Lung (tissue), 17 donors: ENCODE measurements at places on chromosomes 2 and 18. TPM values are rescaled to one million over a fixed set of nuclear protein-coding genes. Genes with fewer than 3 reads are reported as not detected.

GRCh38 chr18:44654573-44654972 lies 26.1 kb upstream of the SETBP1 start:
- DNase-seq, result peak; percentile 13

GRCh38 chr2:98895901-98896300 lies 40.1 kb downstream of the CRACDL start:
- no peak for DNase-seq

DNA sequence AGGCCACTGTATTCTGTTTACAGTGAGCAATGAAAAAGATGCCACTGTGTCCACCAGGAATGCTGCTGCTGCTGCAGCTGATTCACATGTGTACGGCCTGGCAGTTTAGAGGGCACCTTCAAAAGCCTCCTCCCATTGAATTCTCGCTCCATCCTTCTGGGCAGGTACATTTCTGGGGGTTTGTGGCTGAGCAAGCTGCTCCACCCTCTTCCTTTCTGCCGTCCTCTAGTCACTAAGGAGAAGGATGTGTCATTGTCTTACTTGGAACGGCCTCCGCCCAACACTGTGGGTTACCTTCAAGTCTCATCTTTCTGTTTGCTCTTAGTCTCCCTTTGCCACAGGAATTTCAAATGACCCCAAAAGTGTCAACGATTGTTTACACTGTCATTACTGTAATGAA lies 182.0 kb downstream of the ZBTB7C start:
- no peak for DNase-seq

GRCh38 chr18:75936862-75937261 lies 509.4 kb upstream of the SMIM21 start:
- no peak for DNase-seq

DNA sequence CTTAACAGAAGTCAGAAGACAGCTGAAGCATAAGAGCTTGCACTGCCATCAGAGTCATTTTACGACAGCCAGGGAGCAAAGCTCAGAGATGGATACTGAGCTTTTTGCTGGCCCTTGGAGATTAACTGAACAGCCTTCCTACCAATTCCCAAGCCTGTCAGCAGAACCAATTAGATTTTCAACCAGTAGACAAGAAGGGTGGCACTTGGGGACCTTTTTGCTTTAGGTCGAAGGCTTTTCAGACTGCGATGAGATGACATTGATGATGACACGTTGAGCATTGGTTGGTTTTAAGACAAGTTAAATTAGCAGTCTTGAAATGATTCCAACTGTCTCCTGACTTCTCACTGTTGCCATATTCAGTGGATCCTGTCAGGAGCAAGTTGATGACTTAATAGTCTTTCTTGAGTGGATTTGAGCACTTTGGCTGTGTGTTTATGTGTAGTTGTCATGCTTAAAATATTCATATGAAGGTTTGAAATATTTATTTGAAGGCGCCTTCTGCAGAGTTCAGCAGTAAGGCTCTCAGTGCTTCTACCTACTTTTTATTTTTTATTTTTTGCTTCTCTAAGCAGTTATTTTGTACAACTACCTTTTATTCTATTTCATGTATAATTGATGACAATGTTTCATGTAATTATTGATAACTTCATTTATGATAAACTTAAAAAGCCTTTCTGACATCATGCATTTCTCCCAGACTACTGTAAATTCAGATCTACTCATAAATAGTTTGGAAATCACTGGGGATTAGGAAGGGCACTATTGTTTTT lies 256.7 kb downstream of the CAMKMT start:
- DNase-seq, result peak; percentile 48

DNA sequence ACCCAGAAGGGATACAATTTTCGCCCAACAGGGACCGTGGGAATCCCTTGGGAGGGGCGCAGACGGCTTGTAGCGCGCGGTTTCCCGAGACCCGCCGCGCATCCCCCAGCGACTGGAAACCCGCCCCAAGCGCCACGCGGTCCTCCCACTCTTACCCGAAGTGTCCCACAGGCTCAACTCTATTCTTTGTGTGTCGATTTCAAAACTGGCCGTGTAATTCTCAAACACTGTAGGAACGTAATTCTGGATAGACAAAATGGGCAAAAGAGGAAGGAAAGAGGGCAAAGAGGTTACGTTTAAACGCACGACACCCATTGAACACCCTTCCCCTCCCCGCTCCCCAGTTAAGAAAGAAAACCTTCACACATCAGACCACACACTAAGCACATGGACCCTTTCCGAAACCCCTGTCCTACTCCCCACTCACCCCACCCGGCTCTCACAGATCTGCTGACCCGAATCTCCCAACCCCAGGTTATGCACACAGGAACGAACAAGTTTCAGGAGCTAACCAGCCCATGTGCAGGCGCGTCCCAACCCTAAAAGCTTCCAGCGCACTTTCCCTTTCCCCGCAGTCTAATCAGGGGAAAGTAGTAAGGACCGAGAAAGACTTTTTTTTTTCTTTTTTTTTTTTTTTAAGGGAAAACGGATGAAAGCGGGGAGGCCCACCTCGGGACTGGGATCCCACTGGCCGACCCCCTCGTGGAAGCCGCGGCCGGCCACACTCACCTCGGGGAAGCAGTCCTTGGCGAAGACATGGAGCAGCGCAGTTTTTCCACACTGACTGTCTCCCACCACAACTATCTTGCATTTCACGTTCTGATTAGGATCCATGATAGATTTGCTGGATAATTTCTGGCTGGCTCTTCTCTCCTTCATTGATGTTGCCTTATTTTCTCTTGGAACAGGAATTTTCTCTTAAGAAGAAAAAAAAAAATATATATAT lies 655 bp downstream of the RND3 start:
- DNase-seq, result peak; percentile 69

- no peak for DNase-seq
Observed at GRCh38 chr2:120594856-120595685, 140.6 kb upstream of the GLI2 start.

- DNase-seq, result no peak
Observed at GRCh38 chr2:160111951-160112798, 49.8 kb upstream of the PLA2R1 start.

GRCh38 chr2:145141981-145142380 lies 622.1 kb upstream of the ZEB2 start:
- no peak for DNase-seq

DNA sequence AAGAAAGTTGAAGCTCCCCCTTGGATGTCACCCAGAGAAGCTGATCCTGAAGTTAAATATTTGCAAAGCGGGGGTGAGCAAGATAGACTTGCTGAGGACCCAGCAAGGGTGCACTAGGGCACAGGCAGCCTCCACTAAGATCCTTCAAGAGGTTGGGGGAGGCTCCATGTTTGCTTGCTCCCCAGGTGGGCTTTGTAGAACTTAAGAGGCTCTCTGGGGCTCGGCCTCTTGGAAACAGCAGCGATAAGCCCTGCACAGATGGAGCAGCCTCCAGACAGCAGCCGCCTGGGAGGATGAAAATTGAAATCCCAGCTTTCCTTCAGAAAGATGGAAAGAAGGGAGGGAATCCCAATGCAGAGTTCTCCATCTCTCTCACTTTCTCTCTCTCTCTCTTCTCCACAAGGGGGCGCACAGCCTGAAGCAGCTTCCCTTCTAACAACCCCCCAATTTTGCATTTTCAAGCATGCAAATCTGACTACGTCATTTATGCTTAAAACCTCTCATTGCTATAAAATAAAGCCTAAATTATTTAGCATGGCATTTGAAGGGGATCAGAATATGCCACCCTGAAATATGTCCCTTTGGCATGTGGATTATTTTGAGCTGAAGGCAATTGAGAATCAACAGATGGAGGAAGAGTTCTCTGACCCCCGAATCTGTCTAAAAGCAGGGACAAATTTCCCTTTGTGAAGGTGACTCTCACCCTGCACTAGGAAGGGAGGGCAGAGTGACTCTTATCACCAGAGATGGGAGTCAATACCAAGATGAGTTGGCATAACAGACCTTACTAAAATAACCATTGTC lies 185.7 kb upstream of the KLHL29 start:
- peak; percentile 47 for DNase-seq

- DNase-seq, result no peak
Observed at GRCh38 chr18:25133879-25134278, 218.1 kb downstream of the ZNF521 start.

DNA sequence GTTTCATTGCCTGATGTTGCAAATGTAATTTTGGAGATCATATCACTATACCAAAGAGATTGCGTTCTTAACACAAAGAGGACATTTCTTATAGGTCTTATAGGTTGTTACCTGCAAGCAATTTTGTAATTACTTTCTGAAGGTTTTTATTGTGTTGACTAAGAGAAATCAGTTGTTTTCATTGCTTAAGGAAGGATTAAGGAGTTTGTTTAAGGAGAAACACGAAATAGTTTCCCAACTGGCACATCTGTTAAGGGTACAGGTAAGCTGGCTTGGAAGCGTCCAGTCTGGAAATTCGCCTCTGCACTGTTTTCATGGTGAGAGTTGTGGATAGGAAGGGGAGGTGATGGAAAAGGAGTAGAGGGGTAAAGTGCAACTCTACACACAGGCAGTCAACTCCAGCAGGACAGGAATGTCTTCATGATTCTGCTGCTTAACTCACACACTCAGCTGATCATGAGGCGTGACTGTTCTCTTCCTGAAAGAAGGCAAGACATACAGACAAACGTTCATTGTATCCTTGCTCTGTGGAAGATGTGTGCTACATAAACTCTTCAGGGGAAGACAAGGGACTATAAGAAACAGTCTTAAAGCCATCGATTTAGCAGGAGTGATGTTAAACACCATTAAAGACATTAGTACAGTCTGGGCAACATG lies 61.4 kb upstream of the ACSL3 start:
- DNase-seq, result no peak

- no peak for DNase-seq
Observed at GRCh38 chr2:235194351-235194750, 242.5 kb downstream of the SH3BP4 start.

- peak; percentile 19 for DNase-seq
Observed at GRCh38 chr2:240833724-240834285, 13.8 kb upstream of the KIF1A start.

GRCh38 chr2:143786026-143786765 lies 657.0 kb downstream of the ARHGAP15 start:
- peak; percentile 98 for DNase-seq

- no peak for DNase-seq
Observed at GRCh38 chr2:215881582-215881981, 131.8 kb downstream of the MREG start.

GRCh38 chr2:46574457-46575355 lies 95.3 kb downstream of the TMEM247 start:
- no peak for DNase-seq

- DNase-seq, result no peak
Observed at GRCh38 chr2:107663632-107664031, 163.1 kb upstream of the RGPD4 start.

GRCh38 chr2:201149064-201149820 lies 33.3 kb downstream of the CFLAR start:
- no peak for DNase-seq

DNA sequence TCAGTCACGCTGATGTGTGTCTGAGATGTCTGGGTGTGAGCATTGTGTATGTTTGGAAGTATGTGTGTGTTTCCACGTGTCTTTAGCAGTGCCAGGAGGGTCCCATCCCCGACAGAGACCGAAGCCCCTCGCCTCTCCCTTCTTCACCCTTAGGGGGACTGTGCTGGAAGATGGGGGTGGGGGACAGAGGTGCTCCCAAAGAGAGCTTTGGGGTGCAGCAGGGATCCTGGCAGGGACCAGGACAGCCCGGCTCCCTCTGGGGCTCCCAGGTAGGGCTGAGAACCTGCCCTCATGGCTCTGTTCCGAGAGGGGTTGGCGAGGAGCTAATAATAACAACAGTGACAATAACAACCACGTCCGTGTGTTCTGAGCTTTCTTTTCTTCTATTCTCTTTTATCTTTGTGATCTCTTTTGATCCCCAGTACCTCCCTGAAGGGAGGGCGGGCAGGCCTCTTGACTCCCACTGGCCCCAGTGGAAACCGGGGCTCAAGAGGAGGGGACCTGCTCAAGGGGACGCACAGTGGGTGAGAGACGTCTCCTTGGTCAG lies 57.6 kb downstream of the SMAD7 start:
- no peak for DNase-seq

DNA sequence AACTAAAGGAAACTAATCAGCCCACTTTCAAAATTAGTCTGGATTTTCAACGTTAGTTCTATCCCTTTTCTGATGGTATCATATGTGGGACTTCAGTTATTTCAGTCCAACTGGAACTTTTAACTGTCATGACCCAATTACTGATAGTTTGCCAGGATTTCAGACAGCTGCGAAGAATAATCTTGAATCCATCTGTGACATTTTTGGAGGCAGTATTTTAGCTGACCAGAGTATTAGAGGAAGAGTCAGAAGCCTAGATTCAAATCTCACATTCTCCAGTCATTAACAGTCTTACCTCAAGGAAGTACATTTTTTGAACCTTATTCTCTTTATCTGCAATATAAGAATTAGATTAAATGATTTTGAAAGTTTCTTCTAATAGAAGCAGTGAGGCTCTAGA lies 81.3 kb downstream of the PTRHD1 start:
- peak; percentile 78 for DNase-seq

GRCh38 chr2:114577657-114578056 lies 135.2 kb downstream of the DPP10 start:
- no peak for DNase-seq

GRCh38 chr2:29847886-29848285 lies 73.5 kb downstream of the ALK start:
- no peak for DNase-seq

DNA sequence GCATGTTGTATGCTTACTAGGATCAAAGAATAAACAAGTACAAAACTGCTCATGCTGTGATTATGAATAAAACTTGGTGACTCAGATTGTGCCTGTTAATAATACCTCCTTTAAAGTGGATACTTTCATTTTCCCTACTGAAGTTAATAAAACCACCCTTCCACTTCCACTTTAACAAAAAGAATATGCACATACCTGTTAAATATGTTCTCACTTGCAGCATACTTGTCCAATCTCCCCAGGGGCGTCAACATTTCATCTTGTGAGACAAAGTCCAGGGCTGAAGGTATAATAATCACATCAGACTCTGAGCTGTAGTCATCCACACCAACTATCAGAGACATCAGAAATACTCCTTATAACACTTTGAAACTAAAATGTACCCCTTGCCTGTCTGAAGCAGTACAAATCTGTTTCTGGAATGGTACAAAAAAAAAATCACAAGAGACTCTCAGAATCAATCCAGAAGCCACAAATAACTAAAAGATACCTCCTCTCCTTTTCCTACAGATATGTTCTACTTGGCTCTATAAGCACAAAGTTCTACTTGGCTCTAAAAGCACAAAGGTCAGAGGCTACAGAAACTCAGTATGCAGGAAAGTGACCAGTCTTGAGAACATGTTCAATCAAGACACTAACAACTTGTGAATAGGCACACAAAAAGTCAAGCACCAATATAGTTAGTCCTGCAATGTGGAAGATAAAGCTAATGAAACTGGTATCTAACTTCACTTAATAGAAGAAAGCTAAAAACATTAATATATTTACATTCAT lies 19.3 kb downstream of the PPP4R1 start:
- DNase-seq, result no peak

ANKRD30BL gene
- not detected for total RNA-seq

GPR35 gene
- total RNA-seq, result 4.4 TPM

FBXO15 gene
- 4.1 TPM for total RNA-seq

WDR43 gene
- 40.2 TPM for total RNA-seq

ARHGAP25 gene
- 26.1 TPM for total RNA-seq

CYS1 gene
- 5.1 TPM for total RNA-seq

ZNF385B gene
- 47.3 TPM for total RNA-seq

RPRM gene
- total RNA-seq, result 1.5 TPM

SPC25 gene
- total RNA-seq, result 2.1 TPM

STARD6 gene
- total RNA-seq, result not detected

GPR55 gene
- total RNA-seq, result 0.58 TPM

LANCL1 gene
- 53.9 TPM for total RNA-seq

MTLN gene
- 67.4 TPM for total RNA-seq

C2orf80 gene
- 0.25 TPM for total RNA-seq

ICOS gene
- 3.1 TPM for total RNA-seq
